ENCODE measurements at places on chromosomes 16 and 17. TPM values are rescaled to one million over a fixed set of nuclear protein-coding genes. Genes with fewer than 3 reads are reported as not detected.

Gene DNAAF8
- total RNA-seq: 0.59 TPM

Gene PDE6G
- total RNA-seq: not detected

Gene DPEP3
- total RNA-seq: not detected

Gene SSTR5
- total RNA-seq: not detected

Gene BCL6B
- total RNA-seq: under 0.01 TPM

Gene HOXB3
- 5.1 TPM for total RNA-seq

Gene DHX58
- total RNA-seq: 7.0 TPM

Gene CCL16
- total RNA-seq: not detected

All from subcutaneous preadipocyte (primary cell).